Fibroblast of skin of right biceps (primary cell): ENCODE measurements at places on chromosomes 5 and 9.

GRCh38 chr9:127451608-127451857 is 223 bp downstream of the LRSAM1 start:
- DNase-seq = no peak

GRCh38 chr9:34254966-34255825 is 73.9 kb downstream of the KIF24 start:
- no peak for DNase-seq

DNA sequence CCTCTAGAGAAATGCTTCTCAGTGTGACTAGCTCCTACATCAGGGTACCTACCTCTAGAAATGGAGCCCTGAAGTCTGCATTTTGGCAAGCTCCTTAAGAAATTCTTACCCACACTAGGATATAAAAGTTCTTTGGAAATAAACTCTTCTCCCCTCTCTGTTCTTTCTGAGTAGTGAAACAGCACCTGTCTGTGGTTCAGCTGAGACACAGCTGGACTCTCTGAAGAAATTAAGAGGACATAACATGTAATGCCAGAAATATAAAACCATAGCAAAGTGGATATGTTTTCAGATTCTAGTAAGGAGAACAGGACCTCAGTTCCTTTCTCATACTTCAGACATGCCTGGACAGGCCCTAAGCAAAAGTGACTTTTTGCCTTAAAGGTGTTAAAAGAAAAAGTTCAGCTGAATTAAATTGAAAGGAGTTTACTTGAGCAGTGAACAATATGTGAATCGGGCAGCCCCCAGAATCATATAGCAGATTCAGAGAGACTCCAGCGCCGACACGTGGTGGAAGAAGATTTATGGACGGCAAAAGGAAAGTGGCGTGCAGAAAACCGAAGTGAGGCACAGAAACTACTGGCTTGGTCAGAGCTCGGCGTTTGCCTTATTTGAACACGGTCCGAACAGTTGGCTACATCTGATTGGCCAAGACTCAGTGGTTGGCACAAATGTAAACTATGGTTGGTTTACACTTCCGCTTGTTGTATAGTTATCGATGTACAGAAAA is 64.5 kb downstream of the PRKACG start:
- DNase-seq = peak; percentile 8

- DNase-seq = no peak
These were observed 47.3 kb downstream of the MEGF10 start for GRCh38 chr5:127337876-127338275.

GRCh38 chr9:123952641-123953495 is 22.9 kb upstream of the DENND1A start:
- DNase-seq = no peak
